ENCODE measurements at places on chromosomes 6 and 20. TPM values are rescaled to one million over a fixed set of nuclear protein-coding genes. Genes with fewer than 3 reads are reported as not detected.

GRCh38 chr6:125829433-125829832, 38.7 kb downstream of the NCOA7 start:
- DNase-seq = no peak

GRCh38 chr6:47715782-47716181, 17.4 kb downstream of the ADGRF4 start:
- DNase-seq = no peak

- no peak for DNase-seq
These were observed 40.2 kb downstream of the HBS1L start for GRCh38 chr6:135014353-135014832.

- no peak for DNase-seq
These were observed 272.2 kb downstream of the CDC5L start for GRCh38 chr6:44659726-44660125.

Gene PCED1A
- 13.7 TPM for total RNA-seq

- no peak for DNase-seq
These were observed 26.9 kb downstream of the CLVS2 start for GRCh38 chr6:123022975-123023374.

GRCh38 chr6:20927130-20927860, 393.0 kb downstream of the CDKAL1 start:
- DNase-seq = no peak

Gene TNXB
- total RNA-seq = 120 TPM

Gene TAAR8
- total RNA-seq = not detected

Gene MCCD1
- not detected for total RNA-seq

DNA sequence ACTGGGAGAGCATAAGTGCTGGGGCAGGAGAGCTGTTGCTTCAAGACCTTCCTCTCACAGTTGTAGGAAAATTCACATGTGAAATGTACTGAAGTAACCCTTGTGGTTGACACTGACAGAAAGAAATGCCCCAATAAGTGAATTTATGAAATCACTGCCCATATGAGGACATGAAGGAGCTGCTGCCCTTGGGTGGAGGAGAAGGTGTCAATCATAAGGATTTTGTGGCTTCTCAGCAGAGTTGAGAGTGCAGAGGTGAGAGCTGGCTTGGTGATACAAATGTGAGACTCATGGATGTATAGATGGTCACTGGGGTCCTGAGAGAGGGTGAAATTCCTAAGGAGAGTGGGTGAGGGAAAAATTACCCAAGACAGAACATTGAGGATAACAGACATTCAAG, 33.9 kb upstream of the CMTR1 start:
- DNase-seq = no peak

All from right cardiac atrium (tissue), 5 donors.